ENCODE measurements at places on chromosomes 2 and 18.

DNA sequence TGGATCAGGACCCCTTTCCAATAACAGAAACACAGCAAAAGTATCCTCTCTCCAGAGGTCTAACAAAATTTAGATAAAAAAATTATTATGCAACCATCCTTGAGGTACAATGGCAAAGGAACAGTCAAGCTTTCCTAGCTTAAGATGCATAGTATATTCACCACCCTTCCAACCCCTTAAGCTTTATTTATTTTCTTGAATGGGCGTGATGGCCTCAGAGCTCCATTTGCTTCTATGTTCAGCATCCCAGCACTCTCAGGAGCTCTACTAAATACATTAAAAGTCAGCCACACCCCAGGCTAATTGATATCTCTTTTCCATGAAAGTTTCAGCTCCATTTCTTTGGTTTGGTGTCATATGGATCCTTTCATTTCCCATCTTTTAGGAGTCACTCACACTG lies 1335.2 kb upstream of the ZEB2 start:
- DNase-seq = no peak

GRCh38 chr2:191935247-191935646 lies 88.4 kb upstream of the CAVIN2 start:
- DNase-seq = no peak

GRCh38 chr2:20532634-20533437 lies 86.0 kb downstream of the RHOB start:
- DNase-seq = peak; percentile 76

DNA sequence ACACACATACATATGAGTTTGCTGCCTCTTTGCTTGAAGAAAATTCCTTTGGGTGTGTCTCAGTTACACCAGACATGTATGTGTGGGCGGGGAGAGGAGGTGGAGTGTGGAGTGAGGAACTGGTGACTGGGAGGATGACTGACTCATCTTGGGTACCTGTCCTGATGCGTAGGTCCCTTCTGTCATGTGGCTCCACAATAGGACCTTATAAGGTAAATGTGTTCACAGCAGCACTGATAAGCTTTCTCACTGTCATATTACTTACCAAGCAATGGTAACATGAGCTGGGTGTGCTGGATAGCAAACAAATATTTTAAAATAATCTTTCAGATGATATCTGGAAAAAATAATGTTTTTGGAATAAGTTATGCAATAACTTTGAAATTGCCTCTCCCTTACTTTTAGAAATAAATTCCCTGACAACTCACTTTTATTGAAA lies 45.1 kb downstream of the SLC9A2 start:
- DNase-seq = no peak

DNA sequence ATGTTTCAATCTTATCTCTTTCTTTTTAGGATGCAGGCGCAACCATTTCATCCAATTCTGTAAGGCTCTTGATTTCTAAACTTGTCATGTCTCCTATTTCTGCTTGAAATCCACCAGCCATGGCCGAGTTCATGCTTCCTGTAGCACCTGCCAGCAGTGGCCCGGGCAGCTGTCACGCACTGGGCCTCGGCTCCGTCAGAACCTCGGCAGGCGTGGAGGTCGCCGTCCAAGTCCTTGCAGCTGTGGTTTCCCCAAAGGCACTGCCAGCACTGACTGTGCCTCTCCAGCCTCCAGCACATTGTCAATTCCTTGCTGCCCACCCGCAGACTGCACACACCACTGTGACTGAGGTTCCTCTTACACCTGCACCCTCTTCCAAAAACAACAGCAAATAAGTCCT lies 188.7 kb upstream of the SALL3 start:
- DNase-seq = no peak

GRCh38 chr2:59776726-59777008 lies 776.8 kb downstream of the BCL11A start:
- DNase-seq = peak; percentile 51

- DNase-seq = no peak
Observed at GRCh38 chr2:148594216-148594615, 50.3 kb upstream of the EPC2 start.

GRCh38 chr2:168789776-168790175 lies 12.7 kb upstream of the NOSTRIN start:
- DNase-seq = peak; percentile 35

DNA sequence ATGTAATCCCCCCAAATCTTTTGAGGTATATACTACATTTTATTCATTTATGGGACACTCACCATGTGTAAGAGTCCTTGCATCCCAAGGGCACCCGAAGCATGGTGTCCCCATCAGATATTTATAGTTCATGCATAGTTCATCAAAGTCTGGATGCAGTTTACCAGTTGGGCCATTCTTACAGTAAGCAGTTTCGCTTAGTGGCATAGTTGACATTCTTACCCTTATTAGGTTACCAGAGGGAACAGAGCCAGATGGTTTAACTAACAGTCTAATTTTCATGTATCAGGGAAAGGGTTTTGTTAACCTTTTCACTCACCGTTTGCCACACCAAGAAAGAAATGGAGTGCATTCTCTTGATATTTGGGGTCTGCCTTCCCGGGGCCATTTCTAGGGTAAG lies 7.1 kb downstream of the ZNF407 start:
- DNase-seq = no peak

DNA sequence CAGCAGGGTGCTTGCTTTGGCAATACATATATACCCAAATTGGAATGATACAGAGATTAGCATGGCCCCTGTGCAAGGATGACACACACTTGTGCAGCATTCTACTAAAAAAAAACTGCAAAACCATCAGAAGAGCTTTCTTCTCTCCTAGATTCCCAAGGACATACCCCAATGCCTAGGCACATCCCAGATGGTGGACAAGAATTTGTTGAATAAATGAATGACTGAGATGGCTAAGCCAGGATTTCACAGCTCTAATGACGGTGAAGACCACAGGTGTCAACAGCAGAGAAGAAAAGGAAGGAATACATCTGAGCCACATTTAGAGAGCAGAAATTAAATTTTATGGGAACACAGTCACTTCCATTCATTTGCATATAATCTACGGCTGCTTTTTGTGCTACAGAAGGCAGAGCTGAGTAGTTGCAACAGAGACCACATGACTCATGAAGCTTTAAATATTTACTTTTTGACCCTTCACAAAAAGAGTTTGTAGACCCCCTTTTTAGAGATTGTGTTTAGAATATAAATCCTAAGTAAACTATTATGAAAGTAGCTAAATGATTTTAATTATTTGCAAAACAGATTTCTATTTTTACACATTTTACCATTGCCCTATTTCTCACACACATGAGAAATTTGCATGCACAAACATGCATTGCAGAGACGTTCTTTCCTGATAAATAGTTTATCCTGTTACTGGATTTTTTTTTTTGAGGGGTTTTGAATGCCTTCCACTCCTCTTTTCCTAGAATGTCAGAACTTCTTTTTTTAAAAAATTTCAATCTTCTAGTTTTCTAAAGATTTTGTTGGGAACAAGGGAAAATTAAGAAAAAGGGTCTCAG lies 119.0 kb downstream of the PMAIP1 start:
- peak; percentile 69 for DNase-seq

GRCh38 chr2:49931241-49931640 lies 776.9 kb upstream of the FSHR start:
- DNase-seq = no peak

DNA sequence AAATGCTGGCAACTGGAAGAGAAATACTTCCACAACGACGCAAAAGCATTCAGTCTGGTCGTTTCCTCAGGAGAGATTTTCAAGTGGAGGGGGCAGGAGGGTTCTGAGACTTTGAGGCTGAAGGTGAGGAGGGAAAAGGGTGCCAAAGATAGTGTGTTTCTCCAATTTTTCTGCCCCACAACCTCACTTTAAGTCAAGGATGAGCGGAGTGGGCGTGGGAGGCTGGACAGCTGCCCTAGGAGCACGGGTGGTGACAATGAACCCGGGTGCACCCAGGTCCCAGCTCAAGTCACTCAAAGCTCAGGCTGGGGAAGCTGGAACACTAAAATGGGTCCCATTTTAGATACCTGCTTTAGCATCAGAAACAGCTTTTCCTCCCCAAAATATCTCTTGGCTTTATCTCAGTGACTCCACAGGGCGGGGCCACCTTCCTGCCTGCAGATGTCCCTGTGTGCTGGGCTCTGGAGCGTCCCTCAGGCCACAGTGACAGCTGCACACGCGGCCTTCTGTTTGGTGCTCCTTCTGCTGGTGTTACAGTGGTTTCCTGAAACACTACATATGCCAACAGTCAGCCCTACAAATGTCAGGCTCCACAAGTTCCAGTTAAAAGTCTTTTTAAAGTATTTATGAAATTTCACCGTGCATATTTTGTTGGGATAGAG lies 1.4 kb upstream of the MBP start:
- peak; percentile 86 for DNase-seq

- no peak for DNase-seq
Observed at GRCh38 chr2:146939991-146940685, 904.7 kb upstream of the ACVR2A start.

- no peak for DNase-seq
Observed at GRCh38 chr18:71682591-71682990, 861.6 kb downstream of the CBLN2 start.

DNA sequence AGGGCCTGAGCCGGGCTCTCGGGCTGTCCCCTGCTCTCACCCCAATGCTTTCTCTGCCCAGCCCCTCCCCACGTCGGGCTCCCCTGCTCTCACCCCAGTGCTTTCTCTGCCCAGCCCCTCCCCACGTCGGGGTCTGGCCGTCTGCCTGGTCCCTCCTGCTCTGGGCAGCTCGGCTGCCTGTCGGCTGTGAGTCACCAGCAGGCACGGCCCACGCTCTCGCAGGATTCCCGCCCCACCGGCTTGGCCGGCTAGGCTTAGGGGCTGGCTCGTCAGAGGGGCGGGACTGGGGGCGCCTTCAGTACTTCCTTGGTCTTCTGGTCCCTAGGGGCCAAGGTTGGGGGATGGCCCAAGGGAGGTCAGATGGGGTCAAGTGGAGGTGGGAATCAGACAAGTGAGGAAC lies 3.3 kb downstream of the BOK start:
- DNase-seq = peak; percentile 100

GRCh38 chr18:59279193-59279592 lies 5.9 kb upstream of the RAX start:
- no peak for DNase-seq

DNA sequence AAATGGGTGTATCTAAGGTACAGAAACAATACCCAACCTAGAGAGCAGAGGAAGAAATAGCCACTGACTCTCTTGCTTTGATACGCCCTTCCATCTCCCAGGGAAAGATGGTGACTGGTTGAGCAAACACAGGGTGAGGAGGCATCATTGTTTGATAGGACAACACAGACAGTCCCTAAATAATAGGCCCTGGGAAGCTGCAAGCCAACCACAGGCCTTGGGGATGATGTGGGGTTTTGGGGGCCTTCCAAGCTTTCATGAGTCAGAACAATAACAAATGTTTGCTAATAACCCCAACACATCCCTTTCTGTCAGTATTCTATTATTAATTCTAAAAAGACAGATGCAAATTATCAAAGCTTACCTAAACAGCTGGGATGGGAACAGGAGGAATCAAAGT lies 9.8 kb downstream of the LGALSL start:
- DNase-seq = peak; percentile 76

DNA sequence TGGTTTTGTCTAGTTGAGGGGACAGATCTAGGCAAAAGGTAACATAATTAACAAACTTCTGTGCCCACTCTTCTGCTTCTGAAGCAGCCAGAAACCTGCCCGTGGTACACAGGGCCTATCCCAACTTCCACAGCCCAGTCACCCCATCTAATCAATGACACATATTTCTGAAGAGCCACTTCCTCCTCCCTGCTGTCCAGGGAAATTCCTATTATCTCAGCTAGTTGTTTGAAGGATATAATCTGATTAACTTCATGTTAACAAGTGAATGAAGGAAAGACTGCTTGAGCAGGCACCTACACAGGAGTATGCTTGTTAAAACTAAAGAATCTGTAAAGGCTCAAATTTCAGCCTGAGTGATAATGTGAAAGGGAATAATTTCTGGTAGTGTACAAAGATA lies 61.4 kb downstream of the CCDC148 start:
- DNase-seq = peak; percentile 2

GRCh38 chr18:54280220-54280569 lies 10.9 kb downstream of the POLI start:
- DNase-seq = no peak

DNA sequence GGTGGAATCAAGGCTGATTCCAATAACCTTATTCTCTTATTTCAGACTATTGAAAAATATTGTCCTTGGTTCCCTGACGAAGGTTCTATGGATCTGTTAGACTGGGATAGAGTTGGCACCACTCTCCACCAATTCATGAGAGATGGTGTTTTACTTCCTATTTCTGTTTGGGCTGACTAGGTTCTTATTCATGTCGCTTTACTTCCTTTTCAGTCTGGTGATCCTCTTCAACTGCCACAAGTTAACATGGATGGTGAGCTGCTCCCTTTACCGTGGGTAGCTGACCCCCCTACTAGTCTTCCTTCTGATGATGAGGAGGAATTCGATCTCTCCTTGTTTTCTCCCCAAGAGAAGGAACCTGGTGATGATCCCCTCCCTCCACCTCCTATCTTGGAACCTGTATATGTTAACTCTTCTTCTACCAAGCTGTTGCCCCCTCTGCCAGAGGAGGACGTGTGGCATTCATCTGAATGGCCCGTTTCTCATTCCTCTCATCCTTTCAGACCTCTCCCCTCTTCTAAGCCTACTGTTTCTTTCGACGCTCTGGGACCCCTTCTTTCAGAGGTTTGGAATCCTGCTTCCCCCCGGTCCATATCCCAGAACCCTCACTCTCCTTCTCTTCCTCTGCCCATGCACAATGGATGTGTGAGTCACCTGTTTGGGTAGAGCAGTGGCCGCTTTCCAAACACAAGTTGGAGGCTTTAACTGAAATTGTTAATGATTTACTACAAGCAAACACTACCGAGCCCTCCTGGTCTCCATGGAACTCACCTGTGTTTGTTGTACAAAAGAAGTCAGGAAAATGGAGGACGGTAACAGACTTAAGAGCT lies 13.5 kb upstream of the CNOT11 start:
- DNase-seq = no peak

Measured in osteoblast (primary cell).